H7 (cell line): ENCODE measurements at places on chromosomes 11 and 22.

GRCh38 chr11:108670451-108670850 is 5.6 kb downstream of the DDX10 start:
- peak; percentile 32 for DNase-seq

- DNase-seq = peak; percentile 36
These were observed 31.6 kb upstream of the CARS1 start for GRCh38 chr11:3088806-3089205.

GRCh38 chr22:39545386-39546365 is 13.1 kb upstream of the RPS19BP1 start:
- DNase-seq = peak; percentile 90

DNA sequence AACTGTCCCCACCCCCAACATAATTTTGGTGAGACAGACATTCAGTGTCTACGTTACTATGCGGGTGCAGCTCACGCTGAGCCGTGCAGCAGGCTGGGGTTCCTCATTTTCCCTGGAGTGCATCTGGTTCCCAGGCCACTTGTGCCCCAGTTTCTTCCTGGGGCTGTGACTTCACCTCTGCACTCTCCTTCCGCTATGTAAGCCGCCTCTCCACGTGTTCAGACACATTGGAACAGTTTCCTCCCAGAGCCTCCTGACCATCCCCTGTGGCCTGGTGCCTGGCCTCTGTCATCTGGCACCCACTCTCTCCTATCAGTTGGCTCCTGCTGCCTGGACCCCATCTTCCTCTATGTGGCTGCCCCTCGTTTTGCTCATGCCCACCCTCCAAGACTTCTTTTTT is 46.2 kb upstream of the A4GALT start:
- DNase-seq = no peak

GRCh38 chr11:45606514-45607281 is 58.7 kb downstream of the CHST1 start:
- peak; percentile 80 for DNase-seq

GRCh38 chr11:11661326-11662040 is 39.7 kb upstream of the GALNT18 start:
- DNase-seq = peak; percentile 26

GRCh38 chr11:57819252-57819979 is 57.8 kb downstream of the CTNND1 start:
- DNase-seq = no peak

DNA sequence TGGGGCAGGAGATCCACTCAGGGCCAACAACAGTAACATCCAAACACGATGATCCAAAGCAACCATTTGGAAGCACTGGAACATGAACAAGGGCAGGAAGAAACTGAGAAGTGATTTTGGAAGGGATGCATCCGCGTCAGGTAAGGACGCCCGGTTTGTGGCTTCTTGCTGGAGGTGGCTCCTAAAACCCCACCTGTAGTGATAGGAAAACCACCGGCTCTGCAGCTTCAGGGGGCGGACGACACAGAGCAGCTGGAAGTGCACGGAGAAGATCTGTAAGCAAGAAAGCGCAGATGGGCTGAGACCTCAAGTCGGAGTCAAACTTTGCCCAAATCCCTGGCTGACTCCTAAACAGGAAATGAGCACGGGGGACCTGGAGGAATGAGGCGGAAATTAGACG is 1066.1 kb downstream of the BRD1 start:
- DNase-seq = no peak

DNA sequence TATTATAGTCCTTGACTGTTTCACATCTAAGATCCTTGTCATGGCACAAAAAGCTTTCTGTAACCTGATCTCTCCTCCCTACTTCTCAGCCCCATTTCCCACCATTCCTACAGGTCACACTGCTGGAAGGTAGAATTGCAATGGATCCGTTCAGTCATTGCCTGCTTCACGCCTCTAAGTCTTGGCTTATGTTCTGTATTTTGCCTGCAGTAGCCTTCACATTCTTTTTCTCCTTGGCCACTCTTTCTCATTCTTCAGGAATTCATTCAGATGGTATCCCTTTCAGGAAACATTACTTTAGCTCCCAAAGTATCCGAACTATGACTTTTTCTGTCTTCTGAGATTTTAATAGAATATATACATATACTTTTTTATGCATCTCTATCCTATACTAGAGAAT is 731.5 kb downstream of the NTM start:
- no peak for DNase-seq

- DNase-seq = no peak
These were observed 21.2 kb upstream of the IL17RA start for GRCh38 chr22:17063411-17064106.

- no peak for DNase-seq
These were observed 66.6 kb upstream of the PRODH start for GRCh38 chr22:19002684-19003038.

- no peak for DNase-seq
These were observed 2.2 kb downstream of the LMF2 start for GRCh38 chr22:50505276-50505775.

DNA sequence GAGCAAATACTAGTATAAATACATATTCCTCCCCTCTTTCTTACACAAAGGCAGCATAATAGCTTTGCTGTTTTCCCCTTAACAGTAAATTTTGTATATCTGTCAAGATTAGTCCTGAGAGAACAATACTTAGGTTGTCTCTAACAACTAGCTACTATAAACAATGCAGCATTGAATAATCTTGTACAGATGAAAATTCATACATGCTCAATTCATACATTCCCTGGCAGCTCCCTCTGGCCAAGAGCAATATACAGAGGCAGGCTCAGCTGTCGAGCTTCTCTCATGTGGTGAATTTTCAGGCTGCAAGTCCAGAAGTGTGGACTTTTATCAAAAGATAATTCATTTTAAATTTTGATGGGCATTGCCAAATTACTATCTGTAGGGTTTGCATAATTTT is 81.2 kb upstream of the PTH start:
- DNase-seq = no peak

DNA sequence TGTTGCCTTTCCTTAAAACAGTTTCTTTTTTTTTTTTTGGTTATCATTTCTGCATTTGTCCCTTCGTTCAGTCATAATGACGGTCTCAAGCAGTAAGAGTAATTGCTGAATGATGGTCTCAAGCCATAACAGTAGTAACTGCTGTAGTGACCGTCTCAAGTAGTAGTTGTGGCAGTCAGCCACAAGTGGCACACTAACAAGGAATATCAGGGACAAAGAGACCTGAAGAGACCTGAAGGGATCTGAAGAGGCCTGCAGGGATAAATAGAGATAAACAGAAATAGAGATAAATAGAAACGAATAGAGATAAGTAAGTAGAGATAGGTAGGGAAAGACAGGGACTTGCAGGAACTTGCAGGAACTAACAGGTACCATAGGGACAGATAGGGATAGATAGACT is 42.7 kb upstream of the MRGPRX1 start:
- DNase-seq = no peak

DNA sequence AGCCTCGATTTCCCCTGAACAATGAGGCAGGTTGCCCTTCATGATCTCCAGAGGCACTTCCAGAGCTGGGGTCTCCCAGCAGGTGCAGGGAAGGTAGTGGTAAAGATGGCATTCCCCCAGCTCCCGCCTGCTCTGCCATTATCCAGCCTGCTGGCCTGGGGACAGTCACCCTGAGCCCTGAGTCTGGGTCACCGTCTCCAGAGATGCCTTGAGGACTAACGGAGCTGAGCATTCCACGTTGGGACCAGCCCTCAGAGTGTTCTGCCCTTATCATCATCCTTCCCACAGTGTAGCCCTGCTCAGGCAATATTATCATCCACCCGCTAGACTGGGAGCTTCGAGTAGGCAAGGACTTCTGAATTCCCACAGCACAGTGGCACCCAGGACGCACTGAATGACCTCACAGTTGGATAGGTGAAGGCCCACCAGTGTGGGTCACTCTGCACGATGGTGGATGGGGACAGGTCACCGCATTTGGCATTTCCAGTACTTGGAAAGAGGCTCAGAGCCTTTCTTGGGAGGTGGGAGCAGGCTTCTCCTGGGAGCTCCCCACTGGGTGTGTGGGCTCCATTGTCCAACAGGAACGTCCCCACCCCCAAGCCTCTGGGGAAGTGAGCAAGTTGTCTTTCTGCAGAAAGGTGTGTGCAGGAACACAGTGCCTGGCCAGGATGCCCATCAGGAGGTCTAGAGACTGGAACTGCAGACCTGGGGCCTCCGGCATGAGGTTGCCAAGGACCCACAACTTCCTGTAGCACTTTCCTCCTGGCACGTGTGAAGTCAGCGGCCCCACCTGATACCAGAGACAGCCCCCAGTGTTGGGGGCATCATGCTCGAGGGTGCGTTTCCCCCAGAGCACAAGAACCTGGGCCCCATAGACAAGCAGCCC is 51.4 kb upstream of the WNT7B start:
- peak; percentile 24 for DNase-seq

- peak; percentile 96 for DNase-seq
These were observed 36.7 kb downstream of the CD6 start for GRCh38 chr11:61007956-61008896.

DNA sequence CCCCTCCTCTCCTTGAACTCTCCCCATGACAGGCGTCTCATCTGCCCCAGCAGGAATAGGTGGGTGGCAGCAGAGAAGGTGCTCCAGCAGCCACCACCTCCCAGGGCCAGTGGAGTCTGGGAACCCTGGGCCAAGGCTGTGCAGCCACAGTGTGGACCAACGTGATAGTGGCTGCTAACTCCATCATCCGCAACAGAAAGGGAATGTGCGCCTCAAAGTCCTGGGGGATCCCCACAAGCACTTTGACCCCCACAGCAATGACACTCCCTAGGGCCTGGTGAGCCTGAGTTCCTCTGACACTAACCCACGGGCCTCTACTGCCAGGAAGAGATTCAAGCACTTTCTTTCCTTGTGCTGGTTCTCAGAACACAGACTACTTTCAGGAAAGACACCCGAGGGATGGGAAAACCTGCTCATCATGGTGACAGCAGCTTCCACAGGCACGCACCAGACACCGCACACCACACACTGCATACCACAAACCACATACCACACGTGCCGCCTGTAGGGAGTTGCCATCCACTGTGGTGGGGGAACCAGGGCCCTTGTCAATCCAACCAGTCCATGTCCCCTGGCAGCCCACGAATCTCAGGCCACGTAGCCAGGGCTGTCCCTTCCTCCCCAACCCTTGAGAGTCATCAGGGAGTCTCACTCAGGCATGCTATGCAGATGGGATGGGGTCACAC is 3.4 kb upstream of the SLC25A1 start:
- no peak for DNase-seq

GRCh38 chr11:93567401-93567895 is 24.3 kb upstream of the SMCO4 start:
- no peak for DNase-seq

GRCh38 chr22:44544816-44545433 is 46.9 kb upstream of the RTL6 start:
- DNase-seq = no peak

- DNase-seq = peak; percentile 65
These were observed 8.3 kb downstream of the MUC2 start for GRCh38 chr11:1082728-1083620.

DNA sequence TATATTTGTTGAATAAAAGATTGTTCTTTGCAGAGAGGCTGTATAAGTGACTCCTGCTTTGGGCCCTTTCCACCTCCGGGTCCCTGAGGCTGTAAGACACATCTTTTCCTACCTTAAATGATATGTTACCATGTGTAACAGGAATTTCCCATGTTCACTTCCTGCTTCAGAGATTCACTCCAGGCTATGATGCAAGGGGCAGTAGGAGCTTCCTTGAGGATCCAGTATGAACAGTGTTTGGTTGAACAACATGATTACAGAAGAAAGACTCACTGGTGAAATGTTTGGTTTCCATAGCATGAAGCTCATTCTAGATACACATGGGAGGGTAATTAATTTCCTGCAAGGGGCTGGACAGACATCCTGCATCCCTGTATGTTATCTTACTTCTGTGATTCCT is 25.6 kb upstream of the ZDHHC13 start:
- DNase-seq = no peak

GRCh38 chr22:26460202-26460601 is 23.4 kb downstream of the HPS4 start:
- no peak for DNase-seq

DNA sequence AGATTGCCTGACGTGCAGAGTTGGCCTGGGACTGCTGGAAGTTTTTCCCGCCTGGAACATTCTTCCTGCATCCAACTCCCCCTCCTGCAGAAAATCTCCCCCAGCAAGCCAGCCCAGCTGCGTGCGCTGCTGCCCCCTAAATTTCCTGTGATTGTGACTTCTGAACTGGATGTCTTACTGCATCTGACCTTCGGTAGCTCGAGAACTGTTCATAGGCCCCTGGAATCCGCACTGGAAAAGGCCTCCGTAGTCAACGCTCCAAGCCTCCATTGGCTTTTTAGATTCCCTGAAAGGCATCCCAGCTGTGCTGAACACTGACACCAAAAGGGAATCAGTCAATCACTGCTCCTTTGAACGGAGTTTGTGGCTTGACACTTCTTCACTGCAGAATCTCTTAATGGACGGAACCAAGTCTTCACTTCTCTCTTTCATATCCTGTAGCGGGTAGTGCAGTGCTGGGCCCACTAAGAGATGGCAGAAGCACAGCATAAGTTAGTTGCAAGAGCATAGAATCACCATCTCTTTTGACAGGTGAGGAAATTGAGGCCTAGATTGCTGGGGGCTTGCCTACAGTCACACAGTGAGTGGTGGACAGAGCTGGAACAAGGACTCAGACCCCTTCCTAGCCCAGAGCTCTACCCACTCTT is 14.2 kb upstream of the RASD2 start:
- no peak for DNase-seq

DNA sequence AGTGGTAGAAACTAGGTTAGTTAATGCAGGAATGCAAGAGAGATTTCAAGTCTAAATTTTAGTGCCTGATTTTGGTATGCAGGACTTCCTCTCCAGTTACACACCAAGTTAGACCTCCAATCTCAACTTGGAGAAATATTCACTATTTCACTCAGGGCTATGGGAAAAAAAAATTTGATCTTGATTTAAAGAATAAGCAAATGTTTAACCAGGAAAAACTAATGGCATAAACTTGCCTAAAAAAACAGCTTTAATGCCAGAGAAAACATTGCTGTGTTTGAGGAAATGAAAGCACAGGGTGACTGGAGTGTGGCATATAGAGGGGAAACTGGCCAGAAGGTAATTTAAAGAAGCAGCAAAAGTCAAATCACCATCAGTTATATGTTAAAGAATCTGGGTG is 575.4 kb upstream of the LRRC4C start:
- no peak for DNase-seq

GRCh38 chr11:72598466-72598865 is 75.8 kb downstream of the PDE2A start:
- DNase-seq = no peak

DNA sequence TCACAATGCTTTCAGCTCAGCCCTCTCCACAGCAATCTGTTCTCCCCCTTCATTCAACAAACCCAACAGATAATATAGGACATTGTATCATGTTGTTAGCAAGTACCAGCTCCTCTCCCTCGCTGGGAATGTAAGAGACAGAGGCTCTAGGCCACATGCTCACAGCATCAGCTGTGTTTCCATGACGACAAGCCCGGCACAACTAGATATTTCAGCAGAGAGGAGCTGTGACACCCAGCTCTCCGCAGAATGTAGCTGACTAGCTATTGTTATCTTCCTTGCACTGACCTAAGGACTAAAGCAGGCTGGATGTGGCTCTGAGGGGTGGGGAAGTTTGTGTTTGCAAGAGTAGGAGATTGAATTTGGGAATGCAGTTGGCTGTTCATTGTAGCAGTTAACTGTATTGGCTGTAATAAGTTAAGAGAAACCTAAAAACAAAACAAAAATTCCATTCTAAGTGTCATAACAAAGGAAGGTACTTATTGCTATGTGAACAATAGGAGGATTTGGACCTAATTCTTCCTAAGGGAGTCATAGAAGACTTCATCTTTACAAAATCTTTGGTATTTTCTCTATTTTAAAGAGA is 28.0 kb upstream of the RRAS2 start:
- DNase-seq = peak; percentile 63
